ENCODE measurements at places on chromosomes 2 and 18.

- no peak for DNase-seq
Measured at GRCh38 chr18:2897448-2898185, 50.8 kb downstream of the EMILIN2 start.

DNA sequence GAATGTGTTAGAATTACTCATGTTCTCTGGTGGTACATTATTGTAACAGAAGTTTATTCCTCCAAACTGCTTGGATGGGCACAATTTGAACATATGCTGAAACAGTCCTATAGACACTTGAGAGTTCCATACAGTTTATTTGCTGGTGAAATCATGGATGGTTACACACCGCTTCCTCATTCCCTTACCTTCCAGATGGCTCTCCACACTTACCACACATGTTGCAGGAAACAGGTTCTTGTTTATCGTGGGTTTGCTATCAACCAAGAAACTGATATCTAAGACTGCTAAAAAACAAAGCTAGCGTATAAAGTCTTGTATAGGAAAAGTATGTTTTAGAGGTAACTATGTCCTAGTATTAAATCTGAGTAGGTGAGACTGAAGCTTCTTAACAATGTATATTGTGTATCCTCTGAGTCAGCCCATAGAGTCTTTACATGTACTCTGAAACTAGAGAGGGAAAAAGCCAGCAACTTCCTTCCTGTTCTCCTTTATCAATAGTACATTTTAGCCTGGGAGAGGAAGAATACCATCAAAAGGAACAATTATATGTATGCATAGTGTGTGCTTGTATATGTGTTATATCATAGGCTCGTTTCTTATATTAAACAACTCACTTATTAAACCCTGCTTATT, 313.1 kb downstream of the PLCL1 start:
- DNase-seq, result no peak

- DNase-seq, result no peak
Measured at GRCh38 chr2:148990968-148991367, 47.5 kb upstream of the LYPD6B start.

GRCh38 chr2:221505605-221506004, 66.5 kb downstream of the EPHA4 start:
- DNase-seq, result no peak

- DNase-seq, result peak; percentile 75
Measured at GRCh38 chr18:37299471-37300304, 265.9 kb downstream of the CELF4 start.

DNA sequence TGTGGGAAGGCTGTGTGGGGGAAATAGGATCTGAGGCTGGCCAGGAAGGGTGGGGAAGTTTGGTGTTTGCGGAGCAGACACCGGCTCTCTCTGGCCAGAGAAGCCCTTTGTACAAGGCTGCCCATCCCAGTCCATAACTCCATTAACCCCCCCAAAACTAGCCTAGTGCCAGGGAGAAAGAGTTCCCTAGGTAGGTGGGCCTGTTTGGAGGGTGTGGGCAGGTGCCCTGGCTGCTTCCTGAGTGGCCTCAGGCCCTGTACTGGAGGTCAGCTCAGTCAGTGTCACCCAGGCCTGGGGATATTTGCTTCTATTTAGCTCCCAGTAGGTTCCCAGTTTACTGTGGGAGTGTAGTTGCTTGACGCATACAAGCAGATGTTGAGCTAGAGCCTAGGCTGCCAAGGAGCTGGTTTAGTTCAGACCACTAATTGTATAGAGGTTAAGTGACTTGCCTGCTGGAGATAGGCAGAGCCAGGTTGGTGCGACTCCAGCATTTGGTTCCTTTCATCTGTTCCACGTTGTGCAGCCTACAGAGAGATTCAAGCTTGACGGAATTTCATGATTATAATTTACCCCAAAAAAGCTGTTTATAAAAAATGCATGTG, 2.9 kb upstream of the GREB1 start:
- DNase-seq, result no peak
